T47D (cell line): ENCODE measurements at places on chromosomes 7 and 10.
A peak's percentile ranks its signal among the peaks of the same experiment; 100 is the strongest.

- no peak for DNase-seq
Observed at GRCh38 chr7:157690833-157691585, 354.2 kb downstream of the DNAJB6 start.

DNA sequence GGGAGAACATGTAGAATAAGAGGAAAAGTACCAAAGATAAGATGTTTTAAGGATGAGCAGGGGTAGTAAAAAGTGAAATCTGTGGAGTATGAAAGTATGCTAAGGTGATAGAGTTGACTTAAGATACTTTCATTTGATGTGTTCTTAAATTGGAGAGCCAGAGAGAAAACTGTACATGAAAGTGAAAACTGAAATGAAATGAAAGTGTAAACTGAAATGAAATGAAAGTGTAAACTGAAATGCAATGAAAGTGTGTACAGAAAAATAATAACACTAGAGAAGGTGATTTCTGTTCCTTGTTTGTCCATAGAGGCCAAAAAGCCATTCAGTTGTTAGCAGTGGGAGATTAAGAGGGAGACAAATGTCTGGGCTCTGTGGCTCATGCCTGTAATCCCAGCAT is 17.5 kb downstream of the AHR start:
- no peak for DNase-seq

DNA sequence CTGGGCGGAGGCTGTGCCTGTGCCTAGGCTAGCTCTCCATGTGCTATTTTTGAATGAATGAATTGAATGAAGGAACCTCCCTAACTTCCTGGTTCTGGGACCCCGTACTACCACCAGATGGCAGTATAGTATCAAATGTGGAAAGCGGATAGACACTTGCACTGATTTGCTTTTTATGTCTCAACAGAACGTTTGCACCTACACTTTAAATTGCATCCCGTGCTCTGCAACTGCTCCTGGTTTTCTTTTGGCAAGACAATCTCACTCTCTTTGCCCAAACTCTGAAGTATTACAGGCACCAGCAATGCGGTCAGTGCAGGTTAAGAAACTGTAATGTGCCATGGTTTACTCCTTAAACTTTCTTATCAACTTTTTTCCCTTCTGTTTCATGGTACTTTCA is 6.5 kb downstream of the FZD8 start:
- peak; percentile 67 for DNase-seq

DNA sequence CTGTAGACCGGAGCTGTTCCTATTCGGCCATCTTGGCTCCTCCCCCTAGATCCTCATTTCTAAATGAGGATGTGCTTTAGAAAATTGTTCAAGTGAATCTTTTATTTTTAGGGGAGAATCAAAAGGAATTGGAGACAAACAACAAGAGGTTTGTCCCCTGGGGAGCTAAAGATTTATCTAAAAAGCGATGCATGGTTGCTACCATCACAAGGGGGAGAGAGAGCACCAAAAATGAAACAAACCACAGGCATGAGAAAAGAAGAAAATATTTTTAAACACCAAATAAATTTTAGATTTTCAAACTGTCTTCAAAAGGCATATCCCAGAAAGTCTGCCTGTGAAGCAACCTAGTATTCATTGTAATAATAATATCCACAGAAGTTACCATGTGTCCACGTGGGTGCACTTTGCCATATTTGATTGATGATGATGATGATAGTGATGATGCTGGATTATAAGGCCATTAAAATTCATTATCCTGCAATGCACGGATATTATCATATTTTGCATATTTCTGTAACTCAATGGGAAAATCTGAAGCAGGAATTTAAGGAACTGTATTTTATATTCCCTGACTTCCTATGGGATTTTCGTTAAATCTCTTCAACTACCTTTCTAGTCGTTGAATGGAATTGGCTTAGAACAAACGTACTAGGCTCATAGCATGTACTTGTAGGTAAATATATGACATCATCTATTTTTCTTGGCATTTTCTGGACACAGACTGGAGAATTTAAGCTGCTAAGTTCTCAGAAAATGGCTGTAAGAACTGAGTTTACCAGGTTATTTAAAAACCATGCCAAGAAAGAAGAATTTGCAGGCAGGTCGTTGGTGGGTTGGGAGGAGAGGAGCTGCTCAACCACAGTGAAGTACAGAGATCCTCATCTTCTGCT is 171.6 kb downstream of the WDR37 start:
- DNase-seq = peak; percentile 21

DNA sequence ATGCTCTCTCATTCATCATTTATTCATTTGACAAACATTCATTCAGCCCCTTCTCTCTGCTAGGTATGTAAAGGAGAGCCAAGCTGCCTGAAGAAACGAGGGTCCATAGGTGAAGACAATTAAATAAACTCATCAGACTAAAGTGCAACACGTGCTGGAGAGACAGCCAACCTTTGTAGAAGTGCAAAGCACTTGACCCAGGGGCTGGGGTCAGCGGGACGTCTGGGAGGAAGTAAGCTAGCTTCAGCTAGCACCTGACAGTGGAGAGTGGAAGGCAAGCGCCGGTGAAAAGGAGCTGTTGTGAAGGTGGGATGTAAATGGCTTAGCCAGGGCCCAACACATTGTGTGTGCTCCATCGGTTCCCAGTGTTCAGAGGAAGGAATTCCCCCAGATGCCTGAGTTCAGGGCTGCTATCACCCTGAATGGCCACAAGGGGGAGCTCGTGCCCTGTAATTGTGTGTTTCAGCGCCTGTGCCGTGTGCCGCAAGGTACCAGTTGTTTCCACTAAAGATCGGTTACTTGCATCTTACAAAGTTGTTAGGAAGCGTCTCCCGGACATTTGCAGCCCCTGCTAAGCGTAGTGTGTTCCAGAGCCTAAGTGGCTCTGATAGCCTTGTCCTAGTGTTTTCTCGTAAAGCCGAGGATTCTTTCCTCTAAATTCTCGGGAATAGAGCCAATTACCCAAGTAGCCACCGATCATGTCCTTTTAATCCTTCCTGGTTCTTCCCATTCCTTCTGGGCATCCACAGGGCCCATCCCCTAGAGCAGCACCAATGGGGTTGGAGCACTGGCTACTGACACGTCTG is 30.6 kb downstream of the TLX1 start:
- peak; percentile 85 for DNase-seq

DNA sequence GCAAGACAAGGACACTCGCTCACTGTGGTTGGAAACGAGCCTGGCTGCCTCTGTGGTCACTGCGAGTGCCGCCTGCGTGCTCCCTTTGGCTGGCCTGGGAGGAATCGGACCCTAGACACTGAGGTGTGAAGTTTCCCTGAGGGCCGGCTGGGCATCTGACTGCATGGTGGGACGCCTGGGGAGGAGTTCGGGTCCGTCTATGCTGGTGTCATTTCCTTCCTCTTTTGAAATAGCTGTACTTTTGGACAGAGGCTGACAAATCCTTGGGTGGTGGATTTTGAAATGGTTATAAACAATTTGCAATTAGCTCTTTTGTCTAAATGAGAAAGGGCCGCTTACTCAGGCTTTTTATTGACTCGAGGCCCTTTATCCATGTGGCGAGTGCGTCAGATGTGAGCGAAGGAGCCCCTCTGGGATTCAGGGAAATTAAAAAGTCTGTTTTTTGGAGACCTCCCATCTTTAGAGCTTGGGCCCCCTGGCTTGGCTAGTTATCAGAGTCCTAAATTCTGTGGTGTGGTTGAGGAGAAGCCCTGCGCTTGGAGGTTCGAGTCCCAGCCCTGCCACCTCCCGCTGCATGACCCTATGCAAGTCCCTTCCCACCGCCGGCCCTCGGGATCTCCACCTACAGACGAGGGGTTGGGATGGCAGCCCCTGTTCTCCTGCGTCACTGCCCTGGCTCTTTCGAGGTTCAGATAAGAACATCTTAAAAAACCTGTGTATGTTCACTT is 147.1 kb downstream of the RGS10 start:
- no peak for DNase-seq

DNA sequence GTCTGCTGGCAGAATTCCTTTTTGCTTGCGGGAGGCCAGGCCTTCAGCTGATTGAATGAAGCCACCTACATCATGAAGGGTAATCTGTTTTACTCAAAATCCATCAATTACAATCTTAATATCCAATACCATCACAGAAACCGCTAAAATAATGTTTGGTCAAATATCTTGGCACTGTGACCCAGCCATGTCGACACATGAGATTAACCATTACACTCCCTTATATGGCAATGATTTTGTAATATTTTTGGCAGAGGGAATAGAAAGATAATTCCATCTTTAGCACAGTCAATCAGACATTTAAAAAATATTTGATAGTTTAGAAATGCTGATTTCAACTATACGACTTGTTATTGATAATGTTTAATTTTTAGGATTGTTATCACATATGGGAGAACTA is 36.5 kb upstream of the SLC39A12 start:
- no peak for DNase-seq

GRCh38 chr10:119416855-119417254 is 125.7 kb downstream of the RGS10 start:
- DNase-seq = peak; percentile 59

- DNase-seq = no peak
Observed at GRCh38 chr10:123997486-123998196, 95.8 kb downstream of the CHST15 start.

DNA sequence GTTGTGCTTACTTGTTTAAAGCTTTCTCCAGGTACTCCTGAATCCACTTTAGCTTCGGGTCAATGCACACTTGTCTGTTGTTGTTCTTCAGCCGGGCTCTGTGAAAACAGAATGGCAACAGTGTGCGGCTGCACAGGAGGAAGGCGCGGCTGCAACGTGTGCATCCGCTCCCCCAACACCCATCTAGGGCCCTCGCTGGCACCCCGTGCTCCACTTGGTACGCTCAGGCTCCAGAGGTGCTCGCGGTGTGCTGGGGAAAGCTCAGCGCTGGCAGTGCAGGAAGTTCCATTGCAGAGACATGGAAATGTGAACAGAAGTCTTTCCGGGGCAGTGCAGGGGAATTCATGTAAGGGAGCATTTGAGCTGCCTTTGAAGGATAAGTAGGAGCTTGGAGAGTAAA is 6.3 kb downstream of the CXCL12 start:
- DNase-seq = no peak

- DNase-seq = no peak
Observed at GRCh38 chr10:65570143-65571010, 1355.5 kb upstream of the LRRTM3 start.
